ENCODE measurements at places on chromosomes 7 and 10.

GRCh38 chr7:36019980-36020379 lies 133.1 kb upstream of the EEPD1 start:
- no peak for DNase-seq

DNA sequence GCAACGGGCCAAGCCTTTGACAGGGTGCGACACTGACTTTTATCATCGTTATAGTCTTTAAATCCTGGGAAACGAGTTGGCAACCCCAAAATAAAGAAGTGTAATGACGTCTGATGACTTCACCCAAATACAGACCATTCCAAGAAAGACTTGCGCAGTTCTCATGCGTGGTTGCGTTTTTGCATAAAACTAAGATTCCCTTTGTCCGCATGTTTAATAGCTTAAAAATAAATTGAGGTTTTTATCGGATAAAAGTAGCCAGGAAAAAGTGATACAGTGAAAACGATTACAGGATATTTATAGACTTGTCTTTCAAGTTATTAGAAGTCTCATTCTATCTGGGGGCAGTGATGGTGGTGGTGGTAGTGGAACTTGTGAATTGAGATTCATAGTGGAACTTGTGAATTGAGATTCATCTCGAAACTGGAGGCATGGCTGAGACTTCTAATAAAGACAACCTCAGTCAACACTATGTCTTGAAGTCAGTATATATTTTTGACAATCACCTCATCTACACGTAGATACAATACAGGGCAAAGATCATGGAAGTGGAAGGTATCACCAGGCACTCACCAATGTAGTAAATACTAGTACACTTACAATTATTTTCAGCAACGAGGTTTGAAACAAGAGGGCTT lies 1.2 kb upstream of the NAMPT start:
- no peak for DNase-seq

GRCh38 chr10:101226491-101227428 lies 2.5 kb downstream of the LBX1 start:
- no peak for DNase-seq

- no peak for DNase-seq
Observed at GRCh38 chr7:34064519-34065158, 159.3 kb downstream of the BMPER start.

GRCh38 chr7:156659961-156660360 lies 19.4 kb downstream of the RNF32 start:
- DNase-seq, result no peak

DNA sequence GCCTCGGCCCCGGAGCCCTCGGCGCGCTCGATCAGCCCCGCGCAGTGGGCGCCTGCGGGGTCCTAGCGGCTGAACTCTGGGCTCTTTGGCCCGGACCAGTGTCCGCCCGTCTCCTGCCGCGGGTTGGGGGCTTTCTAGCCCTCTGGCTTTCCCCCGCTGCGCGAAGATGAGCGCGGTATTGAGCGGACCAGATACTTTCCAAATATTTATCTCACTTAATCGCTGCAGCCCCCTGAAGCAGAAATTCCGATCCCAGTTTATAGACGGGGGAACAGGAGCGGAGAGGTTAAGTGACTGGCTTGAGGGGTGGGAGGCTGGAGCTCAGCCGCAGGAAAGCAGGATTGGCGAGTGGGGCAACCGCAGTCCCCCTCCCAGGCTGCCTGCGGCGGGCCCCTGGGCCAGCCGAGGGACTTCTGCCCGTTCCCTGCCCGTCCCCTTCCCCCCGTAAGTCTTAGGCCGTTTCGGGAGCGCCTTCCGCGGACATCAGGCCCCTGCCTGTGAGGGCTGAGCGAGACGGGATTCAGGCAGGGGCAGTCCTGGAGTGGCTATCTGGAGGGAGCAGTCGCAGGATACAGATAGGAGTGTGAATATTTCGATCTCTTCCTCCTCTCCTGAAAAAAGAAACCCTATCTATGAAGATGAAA lies 565 bp downstream of the STRIP2 start:
- DNase-seq, result peak; percentile 24
